Skin of body (tissue), 3 donors: ENCODE measurements at places on chromosomes 2 and 18. TPM values are rescaled to one million over a fixed set of nuclear protein-coding genes. Genes with fewer than 3 reads are reported as not detected.

Gene RGPD4
- total RNA-seq = not detected

Gene CCBE1
- 9.3 TPM for total RNA-seq

Gene KLHL29
- total RNA-seq = 6.9 TPM

Gene POTEI
- 0.10 TPM for total RNA-seq

Gene GPR55
- total RNA-seq = not detected

Gene ZSWIM2
- not detected for total RNA-seq

Gene SRD5A2
- not detected for total RNA-seq

Gene FAM210A
- total RNA-seq = 18.1 TPM

Gene GTF2A1L
- 1.5 TPM for total RNA-seq

Gene TBR1
- total RNA-seq = 0.30 TPM

Gene KCNF1
- 0.10 TPM for total RNA-seq

Gene RGPD3
- 0.30 TPM for total RNA-seq

Gene ADD2
- total RNA-seq = 8.5 TPM

Gene ABCG8
- total RNA-seq = under 0.01 TPM

Gene GPAT2
- 1.2 TPM for total RNA-seq

Gene ERBB4
- total RNA-seq = 2.1 TPM

Gene FEV
- total RNA-seq = not detected

Gene ZNF2
- 4.1 TPM for total RNA-seq

Gene GLI2
- total RNA-seq = 11.4 TPM

Gene SERPINB11
- not detected for total RNA-seq

Gene EPHA4
- 51.2 TPM for total RNA-seq

Gene ARMC9
- 8.8 TPM for total RNA-seq

Gene OSR1
- 12.9 TPM for total RNA-seq

Gene GPD2
- total RNA-seq = 29.7 TPM

Gene DCDC2C
- 0.20 TPM for total RNA-seq

Gene TGFA
- total RNA-seq = 21.8 TPM

Gene TOGARAM2
- 0.69 TPM for total RNA-seq

Gene BOD1L2
- not detected for total RNA-seq

Gene ZNF396
- total RNA-seq = 1.6 TPM

Gene CPO
- total RNA-seq = 0.89 TPM

Gene FZD7
- 50.2 TPM for total RNA-seq

Gene LIMS2
- 3.8 TPM for total RNA-seq

Gene ANTXR1
- total RNA-seq = 110 TPM

Gene NR4A2
- 5.9 TPM for total RNA-seq

Gene HIBCH
- 33.3 TPM for total RNA-seq

Gene COBLL1
- total RNA-seq = 25.9 TPM

Gene KIAA1328
- total RNA-seq = 20.1 TPM

Gene KRCC1
- total RNA-seq = 15.5 TPM

Gene PJVK
- 5.9 TPM for total RNA-seq

Gene APOB
- 3.4 TPM for total RNA-seq

Gene GALR1
- 2.1 TPM for total RNA-seq

Gene TNP1
- total RNA-seq = not detected

Gene TEX44
- total RNA-seq = not detected

Gene GEN1
- total RNA-seq = 7.0 TPM

Gene FKBP7
- total RNA-seq = 55.9 TPM

Gene BMP10
- not detected for total RNA-seq
